ENCODE measurements at places on chromosomes 2 and 18.

DNA sequence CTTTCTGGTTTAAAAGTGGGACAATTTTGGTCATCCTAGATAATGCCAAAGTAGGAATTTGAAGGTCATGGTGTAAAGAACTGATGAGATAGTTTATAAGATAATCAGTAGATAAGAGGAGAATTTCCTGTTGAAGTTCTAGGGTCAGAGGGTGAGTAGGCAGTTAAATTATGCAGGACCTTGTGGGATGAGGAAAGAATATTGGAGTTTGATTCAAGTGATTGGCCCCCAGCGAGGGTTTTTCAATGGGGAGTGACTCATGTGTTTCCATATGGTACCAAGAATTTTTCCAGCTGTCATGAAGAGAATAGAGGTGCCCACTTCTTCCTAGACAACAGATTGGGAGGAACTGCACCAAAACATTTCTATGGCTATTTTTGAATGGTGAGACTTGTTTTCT lies 940.2 kb upstream of the ZEB2 start:
- DNase-seq = no peak

GRCh38 chr2:105138643-105139042 lies 100.8 kb downstream of the MRPS9 start:
- no peak for DNase-seq

DNA sequence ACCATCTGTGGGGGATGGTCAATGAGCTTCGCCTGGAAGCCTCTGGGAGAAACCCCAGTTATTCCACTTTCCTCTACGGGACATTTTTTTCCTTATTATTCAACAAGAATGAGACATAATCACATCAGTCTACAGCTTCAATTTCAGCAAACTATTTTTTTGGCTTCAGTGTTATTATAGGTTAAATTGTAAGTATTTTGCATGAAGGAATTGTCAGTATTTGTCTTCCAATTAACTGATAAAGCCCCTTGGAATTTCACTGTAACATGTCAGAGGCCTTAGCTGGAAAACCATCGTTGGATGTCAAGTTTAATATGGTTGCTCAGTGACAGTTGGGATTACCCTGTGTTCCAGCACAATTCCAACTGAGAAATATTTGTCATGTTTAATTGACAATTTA lies 480.9 kb upstream of the CHST9 start:
- DNase-seq = no peak

- no peak for DNase-seq
These were observed 33.7 kb downstream of the EN1 start for GRCh38 chr2:118813601-118814339.

- DNase-seq = no peak
These were observed 17.5 kb upstream of the ILKAP start for GRCh38 chr2:238220892-238221521.

- DNase-seq = no peak
These were observed 507.3 kb upstream of the LRRTM4 start for GRCh38 chr2:78029392-78029995.

DNA sequence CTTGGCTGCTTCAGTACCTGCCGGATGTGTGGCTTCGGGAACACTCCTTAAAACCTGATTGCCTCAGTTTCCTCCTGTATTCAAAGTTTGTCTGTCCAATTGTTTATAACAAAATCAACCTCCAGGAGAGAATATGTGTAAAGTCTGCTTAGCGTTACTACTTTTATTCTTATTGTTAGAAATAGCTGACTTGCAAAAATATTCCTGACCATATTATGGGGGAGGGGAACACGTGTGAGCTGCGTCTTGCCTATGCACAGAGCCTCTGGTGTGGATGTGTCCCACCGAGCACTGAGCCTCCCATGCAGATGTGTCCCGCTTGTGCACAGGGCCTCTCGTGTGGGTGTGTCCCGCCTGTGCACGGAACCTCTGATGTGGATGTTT lies 82.5 kb downstream of the DCDC2C start:
- DNase-seq = no peak

DNA sequence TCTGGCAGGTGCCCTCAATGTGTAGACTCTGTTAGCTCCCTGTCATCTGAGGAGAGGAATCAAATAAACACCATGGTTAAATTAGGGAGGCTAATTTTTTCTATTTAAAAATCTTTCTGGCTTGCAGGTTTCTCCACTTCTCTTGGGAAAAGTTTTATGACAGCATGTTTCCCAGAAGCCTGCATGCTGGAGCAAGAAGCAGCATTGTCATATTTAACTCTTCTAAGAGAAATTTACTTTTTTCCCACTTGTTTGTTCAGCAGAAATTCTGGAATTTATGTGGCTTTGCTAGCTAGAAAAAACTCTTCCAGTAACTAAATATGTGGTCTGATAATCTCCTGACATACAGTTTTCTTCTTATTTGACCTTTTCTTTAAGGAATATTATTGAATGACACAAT lies 230.5 kb downstream of the PARD3B start:
- no peak for DNase-seq

- DNase-seq = no peak
These were observed 131.7 kb upstream of the TNP1 start for GRCh38 chr2:216991563-216991962.
